ENCODE measurements at places on chromosomes 12 and 14.

GRCh38 chr12:118500299-118500698 lies 123.9 kb downstream of the SUDS3 start:
- no peak for DNase-seq

- DNase-seq, result no peak
Measured at GRCh38 chr14:89902881-89903280, 51.6 kb downstream of the EFCAB11 start.

- no peak for DNase-seq
Measured at GRCh38 chr14:61564618-61565091, 130.7 kb upstream of the HIF1A start.

DNA sequence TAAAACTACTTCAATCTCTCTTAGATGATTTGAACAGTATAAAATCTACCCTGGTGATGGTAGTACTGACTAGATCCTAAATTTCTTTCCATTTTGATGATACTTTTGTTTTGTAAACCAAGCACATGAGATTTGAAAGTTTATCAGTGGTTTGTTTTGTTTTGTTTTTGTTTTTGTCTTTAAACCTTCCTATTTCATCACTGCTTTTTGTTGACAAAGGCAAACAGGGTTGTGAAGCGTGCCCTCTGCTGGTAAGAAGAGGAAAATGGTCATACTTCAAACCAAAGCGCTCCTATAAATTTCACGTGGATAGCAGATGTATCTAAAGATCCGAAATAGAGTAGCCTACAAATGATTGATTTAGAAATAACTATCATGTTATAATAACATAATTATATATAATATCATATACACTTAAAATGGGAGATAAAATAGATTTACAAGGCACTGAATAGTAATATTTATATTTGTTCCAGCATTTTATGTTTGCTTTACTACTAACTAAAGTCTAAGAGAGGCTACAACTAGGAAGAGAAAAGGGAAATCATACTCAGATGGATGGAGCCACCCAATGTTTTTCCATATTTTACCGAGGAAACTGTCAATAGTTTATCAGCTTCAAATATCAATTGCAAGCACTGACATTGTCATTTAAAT lies 254.0 kb upstream of the USP15 start:
- DNase-seq, result no peak

- no peak for DNase-seq
Measured at GRCh38 chr12:104357421-104357952, 53.9 kb downstream of the EID3 start.

- DNase-seq, result no peak
Measured at GRCh38 chr12:59634254-59634653, 38.4 kb downstream of the SLC16A7 start.

DNA sequence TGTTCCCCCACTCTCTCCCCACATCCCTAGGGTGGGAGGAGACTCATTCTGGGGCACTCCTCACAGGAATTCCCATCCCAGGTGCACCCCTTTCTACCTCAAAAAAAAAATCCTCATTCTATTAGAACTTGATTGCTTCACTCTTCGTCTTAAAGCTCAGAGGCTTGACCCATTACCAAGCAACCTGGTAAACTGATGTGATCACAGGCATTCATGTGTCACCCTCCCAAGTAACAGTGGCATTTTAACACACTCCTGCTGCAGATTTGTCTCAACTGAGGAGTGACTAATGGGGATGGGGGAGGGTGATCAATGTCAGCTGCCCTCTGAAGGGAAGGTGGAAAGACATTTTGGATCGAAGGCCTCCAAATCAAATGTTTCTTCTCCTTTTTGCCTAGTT lies 78.1 kb upstream of the PTHLH start:
- no peak for DNase-seq

GRCh38 chr14:67195279-67195678 lies 6.0 kb downstream of the GARIN2 start:
- no peak for DNase-seq

DNA sequence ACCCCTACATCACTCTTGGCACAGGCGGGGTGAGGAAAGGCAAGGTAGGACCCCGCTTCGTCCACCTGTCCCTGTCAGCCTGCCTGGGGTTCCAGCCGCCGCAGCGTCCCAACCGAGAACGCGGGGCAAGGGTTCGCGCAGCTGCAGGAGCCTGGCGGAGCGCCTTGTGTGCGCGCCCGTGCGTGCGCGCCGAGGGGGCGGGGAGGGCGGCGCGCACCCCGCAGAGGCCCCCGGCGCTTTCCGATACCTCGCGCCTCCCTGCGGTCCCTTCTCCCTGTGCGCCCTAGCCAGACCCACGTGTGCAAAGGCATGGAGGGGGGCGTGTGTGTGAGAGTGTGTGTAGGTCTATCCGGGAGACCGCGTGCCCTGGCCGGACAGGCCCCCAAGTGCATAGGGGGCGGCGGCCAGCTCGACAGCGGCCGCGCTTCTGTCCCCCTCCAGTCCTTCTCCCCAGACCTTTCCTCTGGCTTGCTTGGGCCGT lies 122.4 kb downstream of the TSPAN9 start:
- DNase-seq, result no peak

GRCh38 chr12:65204886-65205525 lies 35.6 kb downstream of the LEMD3 start:
- DNase-seq, result no peak

GRCh38 chr12:11015775-11016430 lies 6.5 kb downstream of the TAS2R19 start:
- DNase-seq, result no peak

DNA sequence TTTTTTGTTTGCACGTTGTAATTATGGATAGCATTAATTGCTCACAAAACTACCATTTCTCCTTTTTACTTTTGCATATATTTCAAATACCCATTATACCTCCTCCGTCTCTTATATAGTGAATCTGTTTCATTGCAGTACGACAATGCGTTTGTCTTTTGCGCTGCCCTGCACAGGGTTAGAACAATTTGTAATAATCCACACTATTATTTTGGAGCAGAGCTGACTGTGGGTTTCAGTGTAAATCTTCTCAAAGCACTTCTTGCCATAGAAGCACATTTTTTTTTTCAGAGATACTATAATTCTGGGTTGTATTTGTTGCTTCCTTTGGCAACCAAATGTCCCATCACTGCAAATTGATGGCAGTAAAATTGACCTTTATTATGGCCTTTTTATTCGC lies 451.8 kb upstream of the STXBP6 start:
- no peak for DNase-seq

- no peak for DNase-seq
Measured at GRCh38 chr12:104291867-104292524, 11.5 kb upstream of the EID3 start.

Measured in stimulated activated CD8-positive, alpha-beta memory T cell treated with anti-CD3 and anti-CD28 coated beads, Interleukin-12 subunit alpha, Interleukin-12 subunit beta, amount 100 ng/mL, for 4 hours (primary cell).